ENCODE measurements at places on chromosomes 6 and 20. TPM values are rescaled to one million over a fixed set of nuclear protein-coding genes. Genes with fewer than 3 reads are reported as not detected.

PREX1 gene
- 97.5 TPM for total RNA-seq

CYP21A2 gene
- not detected for total RNA-seq

TFAP2C gene
- total RNA-seq = under 0.01 TPM

TOX2 gene
- total RNA-seq = 1.7 TPM

ZNF165 gene
- total RNA-seq = 0.16 TPM

CAGE1 gene
- total RNA-seq = under 0.01 TPM

MCCD1 gene
- not detected for total RNA-seq

ZNF334 gene
- total RNA-seq = 0.97 TPM

E2F1 gene
- total RNA-seq = 9.4 TPM

TNFRSF21 gene
- total RNA-seq = 8.7 TPM

CLPSL2 gene
- total RNA-seq = not detected

TSHZ2 gene
- 0.65 TPM for total RNA-seq

PGM3 gene
- 46.0 TPM for total RNA-seq

BEND6 gene
- 0.19 TPM for total RNA-seq

GINS1 gene
- 14.9 TPM for total RNA-seq

TMEM170B gene
- 3.6 TPM for total RNA-seq

CRISP3 gene
- not detected for total RNA-seq

PPIL1 gene
- total RNA-seq = 24.6 TPM

LAMA2 gene
- total RNA-seq = 1.2 TPM

PCMT1 gene
- 102 TPM for total RNA-seq

DSP gene
- 59.2 TPM for total RNA-seq

SYS1 gene
- 9.9 TPM for total RNA-seq

IL20RA gene
- total RNA-seq = 1.0 TPM

NKAIN4 gene
- not detected for total RNA-seq

TUBB2B gene
- 3.4 TPM for total RNA-seq

NRM gene
- 2.4 TPM for total RNA-seq

ADGRF1 gene
- total RNA-seq = not detected

ASIP gene
- not detected for total RNA-seq

PTK7 gene
- total RNA-seq = 2.8 TPM

RIPOR3 gene
- total RNA-seq = 0.63 TPM

PPP1R14C gene
- not detected for total RNA-seq

MYLIP gene
- 34.2 TPM for total RNA-seq

ALDH5A1 gene
- total RNA-seq = 0.49 TPM

ATRN gene
- 81.6 TPM for total RNA-seq

EDN3 gene
- not detected for total RNA-seq

HLA-DOB gene
- total RNA-seq = not detected

OPRM1 gene
- total RNA-seq = not detected

GJA10 gene
- not detected for total RNA-seq

PCK1 gene
- not detected for total RNA-seq

SPATS1 gene
- not detected for total RNA-seq

EYS gene
- total RNA-seq = not detected

PKIB gene
- not detected for total RNA-seq

SYTL3 gene
- total RNA-seq = 1.5 TPM

ID4 gene
- total RNA-seq = 0.19 TPM

CRYBG1 gene
- 38.2 TPM for total RNA-seq

GPR6 gene
- total RNA-seq = not detected

ATP9A gene
- 13.9 TPM for total RNA-seq

SPINT4 gene
- not detected for total RNA-seq

KCNK17 gene
- not detected for total RNA-seq

EIF6 gene
- 151 TPM for total RNA-seq

ALDH8A1 gene
- total RNA-seq = 1.0 TPM

MUCL3 gene
- not detected for total RNA-seq

FOXQ1 gene
- not detected for total RNA-seq

TMC2 gene
- total RNA-seq = not detected

ANGPT4 gene
- total RNA-seq = not detected
